ENCODE measurements at places on chromosomes 3 and 15.

GRCh38 chr3:184635774-184636173 lies 74.2 kb downstream of the EPHB3 start:
- DNase-seq, result peak; percentile 43

DNA sequence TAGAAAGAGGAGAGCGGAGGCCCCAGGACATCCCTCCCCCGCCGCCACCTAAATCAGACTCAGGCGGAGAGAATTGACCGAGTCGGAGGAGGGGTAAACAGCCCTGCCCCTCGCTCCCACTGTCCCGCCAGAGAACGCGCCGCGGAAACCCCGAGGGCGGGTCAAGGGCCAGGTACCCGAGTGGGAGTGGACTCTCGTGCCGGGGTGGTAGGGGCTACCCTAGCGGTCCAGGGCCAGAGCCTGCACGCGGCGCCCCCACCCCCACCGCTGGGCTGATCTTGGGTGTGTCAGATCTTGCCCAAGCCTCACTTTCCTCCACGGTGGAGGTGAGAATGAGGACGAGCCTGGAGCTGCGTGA lies 19.0 kb downstream of the SPATA12 start:
- no peak for DNase-seq

DNA sequence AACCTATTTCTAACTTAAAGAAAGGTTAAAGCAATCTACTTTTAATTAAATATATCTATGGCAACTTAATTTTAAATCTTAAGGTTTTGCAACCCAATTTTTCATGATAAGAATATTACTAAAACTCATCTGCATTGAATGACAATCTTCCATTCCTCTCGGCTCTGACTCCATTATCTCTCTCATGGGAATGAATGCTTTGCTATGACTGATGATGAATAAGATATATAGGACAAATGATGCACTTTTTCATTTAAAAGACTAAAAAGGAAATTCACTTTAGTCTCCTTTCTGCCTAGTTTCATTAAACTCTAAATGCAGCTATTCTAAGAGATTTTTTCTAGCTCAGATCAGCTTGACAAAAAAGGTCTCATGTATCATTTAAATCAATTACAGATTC lies 68.7 kb downstream of the GBE1 start:
- no peak for DNase-seq

DNA sequence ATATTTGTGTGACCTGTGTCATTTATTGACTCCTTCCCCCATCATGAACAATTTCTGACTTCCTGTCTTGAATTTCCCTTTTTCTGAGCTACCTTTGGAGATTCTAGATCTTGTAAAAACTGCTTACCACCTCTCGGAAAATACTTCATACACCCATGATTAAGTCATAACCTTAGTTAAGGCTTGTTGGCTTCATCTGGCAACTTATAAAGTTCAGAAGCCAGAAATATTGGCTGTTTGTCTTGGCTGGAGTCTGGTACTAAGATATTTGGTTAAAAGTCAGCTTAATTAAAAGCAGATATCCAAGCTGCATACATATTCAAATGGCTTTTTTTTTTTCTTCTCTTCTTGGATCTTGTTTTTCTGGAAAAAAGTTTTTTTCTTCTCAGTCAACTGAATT lies 37.3 kb upstream of the B3GALNT1 start:
- no peak for DNase-seq

- no peak for DNase-seq
These were observed 11.5 kb upstream of the TIMP4 start for GRCh38 chr3:12170207-12170606.

GRCh38 chr3:14424711-14425580 lies 22.5 kb downstream of the SLC6A6 start:
- DNase-seq, result no peak

DNA sequence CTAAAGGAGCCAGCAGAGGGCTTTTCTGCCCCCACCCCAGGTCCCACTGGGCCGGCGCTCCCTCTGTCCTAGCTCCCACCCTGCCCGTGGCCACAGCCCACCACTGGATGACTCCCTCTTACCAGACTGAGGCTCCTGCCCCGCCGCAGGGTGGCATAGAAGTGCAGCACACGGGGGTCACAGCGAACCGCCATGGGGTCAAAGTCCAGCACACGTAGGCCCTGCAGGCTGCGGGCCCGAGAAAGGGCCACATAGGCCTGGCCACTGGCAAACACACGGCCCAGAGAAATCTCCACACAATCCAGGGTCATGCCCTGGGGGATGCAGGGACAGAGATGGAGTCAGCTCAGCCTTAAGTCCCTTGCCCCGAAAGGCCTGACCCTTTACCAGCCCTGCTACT lies 9.0 kb downstream of the PIF1 start:
- no peak for DNase-seq
